ENCODE measurements at places on chromosomes 4 and X.

- DNase-seq: no peak
Observed at GRCh38 chr4:141102367-141102766, 30.9 kb downstream of the RNF150 start.

- no peak for DNase-seq
Observed at GRCh38 chr4:40186665-40187014, 10.2 kb upstream of the RHOH start.

- no peak for DNase-seq
Observed at GRCh38 chrX:13983734-13984133, 46.0 kb downstream of the GEMIN8 start.

- peak; percentile 79 for DNase-seq
Observed at GRCh38 chr4:80173401-80173800, 23.9 kb upstream of the PRDM8 start.

DNA sequence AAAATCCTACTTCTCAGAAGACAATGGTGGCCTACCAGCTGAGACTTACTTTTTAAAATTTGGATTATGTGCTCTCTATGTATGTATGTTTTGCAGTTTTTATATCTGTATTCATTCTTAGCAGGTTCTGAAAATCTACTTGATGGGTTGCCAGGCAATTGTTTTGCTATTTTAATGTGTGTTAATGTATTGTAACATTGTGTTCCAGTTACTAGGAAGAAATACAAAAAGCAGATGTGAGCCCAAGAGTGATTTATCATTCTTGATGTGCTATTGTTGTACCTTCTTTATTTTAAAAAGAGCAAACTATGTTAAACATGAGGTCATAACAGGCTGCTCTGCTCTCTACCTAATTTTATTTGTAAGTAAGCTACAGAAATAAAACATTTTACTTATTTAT, 81.9 kb downstream of the REPS2 start:
- DNase-seq: no peak

DNA sequence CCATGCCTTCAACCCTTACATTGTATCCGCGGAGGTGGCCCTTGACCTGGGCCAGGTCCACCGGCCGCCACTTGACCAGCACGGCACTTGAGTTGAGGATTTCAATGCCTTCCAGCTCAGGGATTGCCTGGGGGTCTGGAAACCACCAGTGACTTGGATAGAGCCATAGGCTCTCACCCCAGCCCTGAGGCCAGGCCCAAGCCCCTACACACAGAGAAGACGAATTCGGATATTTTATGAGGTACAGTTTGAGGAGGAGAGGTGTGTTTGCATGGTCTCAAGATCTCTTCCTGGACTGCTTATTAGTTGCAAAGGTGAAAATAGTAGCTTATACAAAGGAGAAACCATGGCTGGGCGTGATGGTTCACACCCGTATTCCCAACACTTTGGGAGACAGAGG, 20.3 kb downstream of the L1CAM start:
- no peak for DNase-seq

GRCh38 chr4:107951551-107951950, 20.2 kb downstream of the CYP2U1 start:
- DNase-seq: no peak

DNA sequence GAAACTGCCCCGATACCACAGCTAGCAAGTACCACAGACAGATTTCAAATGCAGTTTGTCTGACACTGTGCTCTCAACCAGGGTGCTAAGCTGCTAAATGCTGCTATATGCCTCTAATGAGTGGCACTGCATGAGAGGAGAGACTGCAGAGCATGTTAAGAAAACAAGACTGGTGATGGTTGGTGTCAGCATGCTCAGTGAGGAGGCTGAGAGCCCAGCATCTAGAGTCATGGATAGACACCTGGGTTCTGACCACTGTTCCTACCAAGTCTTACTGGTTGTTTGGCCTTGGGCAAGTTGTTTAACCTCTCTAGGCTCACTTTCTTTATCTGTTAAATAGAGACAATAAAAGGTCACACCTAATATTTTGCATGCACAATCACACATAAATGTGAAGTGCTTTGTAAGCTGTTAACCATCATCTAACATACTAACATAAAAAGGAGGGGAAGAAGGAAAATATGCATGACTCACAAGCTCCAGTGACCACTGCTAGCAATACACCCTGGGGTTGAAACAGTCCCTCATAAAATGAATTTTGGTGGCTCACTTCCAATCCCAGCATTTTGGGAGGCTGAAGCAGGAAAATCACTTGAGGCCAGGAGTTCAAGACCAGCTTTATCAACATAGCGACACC, 20.7 kb downstream of the HHIP start:
- DNase-seq: no peak

- no peak for DNase-seq
Observed at GRCh38 chr4:141348125-141348524, 127.4 kb downstream of the ZNF330 start.

GRCh38 chrX:43656005-43656494, at the start of gene MAOA:
Gene MAOA, plus strand, starts transcription at chrX:43656299. Its CDS starts 43 bp downstream, at chrX:43656342.
- peak; percentile 46 for DNase-seq

DNA sequence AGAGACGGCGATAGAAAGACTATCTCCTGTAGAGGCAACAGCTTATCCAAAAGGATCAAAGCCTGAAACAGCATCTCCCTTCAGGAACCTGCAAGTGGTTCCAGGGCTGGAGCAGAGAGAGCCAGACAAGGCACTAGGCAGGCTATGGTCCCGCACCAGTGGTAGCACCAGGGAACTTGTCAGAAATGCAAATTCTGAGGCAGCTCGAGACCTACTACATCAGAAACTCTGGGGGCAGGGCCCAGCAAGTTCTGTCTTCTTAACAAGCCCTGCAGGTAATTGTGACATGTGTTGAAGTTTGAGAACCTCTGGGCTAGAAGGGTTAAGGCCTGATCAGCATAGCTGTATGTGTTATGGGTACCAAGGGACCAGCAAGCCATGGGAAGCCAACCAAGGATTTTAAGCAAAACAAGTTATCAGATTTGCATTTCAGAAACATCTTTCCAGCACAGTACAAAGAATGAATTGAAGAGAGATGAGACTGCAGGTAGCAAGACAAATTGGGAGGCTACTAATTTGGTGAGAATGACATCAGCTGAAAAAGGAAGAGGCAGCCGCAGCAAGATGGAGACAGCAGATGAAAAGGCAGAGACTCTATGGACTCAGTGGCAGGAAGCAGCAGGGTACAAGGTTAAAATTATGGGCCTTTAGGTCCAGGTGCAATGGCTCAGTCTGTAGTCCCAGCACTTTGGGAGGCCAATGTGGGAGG, 139.7 kb downstream of the TSPAN5 start:
- no peak for DNase-seq

GRCh38 chrX:45513042-45513441, 312.4 kb upstream of the DIPK2B start:
- DNase-seq: no peak

DNA sequence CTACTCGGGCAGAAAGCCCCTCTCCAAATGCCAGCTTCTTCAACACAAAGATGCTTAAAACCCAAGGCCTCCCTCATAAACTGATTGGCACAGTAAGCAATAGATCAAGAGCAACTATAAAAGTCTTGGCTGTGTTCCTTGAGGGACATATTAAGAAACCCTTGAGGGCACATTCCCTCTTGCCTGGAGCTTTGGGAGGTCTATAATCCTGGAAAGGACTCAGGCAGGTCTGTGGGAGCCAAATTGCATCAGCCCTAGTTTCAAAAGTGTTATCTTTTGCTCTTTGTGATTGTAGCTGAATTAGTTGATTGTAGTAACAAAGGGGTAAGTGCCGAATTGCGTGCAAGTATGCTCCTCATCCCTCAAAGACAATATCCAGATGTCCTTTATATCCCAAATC, 18.6 kb upstream of the SETD7 start:
- DNase-seq: no peak

DNA sequence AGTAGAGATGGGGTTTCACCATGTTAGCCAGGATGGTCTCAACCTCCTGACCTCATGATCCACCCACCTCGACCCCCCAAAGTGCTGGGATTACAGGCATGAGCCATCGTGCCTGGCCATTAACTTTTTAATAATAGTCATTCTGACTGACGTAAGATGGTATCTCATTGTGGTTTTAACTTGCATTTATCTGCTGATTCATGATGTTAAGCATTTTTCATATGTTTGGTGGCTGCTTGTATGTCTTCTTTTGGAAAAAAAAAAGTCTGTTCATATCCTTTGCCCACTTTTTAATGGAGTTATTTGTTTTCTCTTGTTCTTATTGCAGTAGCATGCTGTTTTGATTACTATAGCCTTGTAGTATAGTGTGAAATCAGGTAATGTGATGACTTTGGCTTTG, 45.8 kb downstream of the ANXA10 start:
- no peak for DNase-seq

- DNase-seq: peak; percentile 13
Observed at GRCh38 chr4:102390438-102390837, 45.2 kb upstream of the SLC39A8 start.

GRCh38 chr4:182578402-182578801, 335.2 kb downstream of the TENM3 start:
- no peak for DNase-seq

GRCh38 chr4:177356206-177356605, 46.5 kb downstream of the NEIL3 start:
- DNase-seq: no peak

GRCh38 chr4:22688236-22688635, 4.5 kb upstream of the GBA3 start:
- DNase-seq: no peak

GRCh38 chrX:46978341-46979291, 66.4 kb downstream of the JADE3 start:
- peak; percentile 67 for DNase-seq

DNA sequence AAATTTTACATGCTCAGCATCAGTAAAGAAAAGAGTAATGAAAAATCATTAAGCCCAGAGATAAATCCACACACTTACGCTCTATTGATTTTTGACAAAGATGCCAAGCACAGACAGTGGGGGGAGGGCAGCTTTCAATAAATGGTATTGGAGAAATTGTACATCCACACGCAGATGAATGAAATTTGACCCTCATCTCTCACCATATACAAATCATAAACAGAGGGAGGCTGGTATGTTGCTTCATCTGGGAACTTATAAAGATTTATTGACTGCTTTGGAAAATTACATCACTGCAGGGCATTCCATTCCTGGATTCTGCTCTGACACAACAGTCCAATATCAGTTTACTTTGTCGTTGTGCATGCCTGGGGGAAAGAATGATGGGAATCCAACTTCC, 58.4 kb upstream of the XAGE1A start:
- no peak for DNase-seq

DNA sequence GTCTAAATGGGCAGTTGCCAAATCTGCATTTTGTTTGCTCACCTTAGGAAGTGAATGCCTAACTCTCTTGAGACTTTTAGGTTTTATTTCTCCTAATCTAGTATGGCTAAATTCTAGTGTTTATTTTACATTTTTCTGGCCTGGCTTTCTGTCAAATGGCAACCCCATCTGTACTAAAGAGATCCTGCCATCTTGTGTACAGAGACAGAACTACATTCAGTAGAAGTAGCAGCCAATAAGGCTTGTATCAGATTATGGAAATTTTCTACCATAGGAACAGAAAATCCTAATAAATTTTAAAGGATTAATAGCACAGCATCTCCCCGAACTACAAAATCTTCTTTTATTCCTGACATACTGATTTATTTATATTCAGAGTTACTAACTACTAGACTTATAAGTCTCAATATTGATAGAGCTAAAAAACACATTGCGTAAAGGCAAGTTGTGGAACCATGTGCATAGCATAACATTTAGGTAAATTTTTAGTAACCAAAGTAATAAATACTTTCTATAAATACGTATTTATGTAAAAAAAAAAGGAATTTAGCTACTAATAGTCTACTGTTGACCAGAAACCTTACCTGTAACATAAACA, 45.5 kb downstream of the TMEM144 start:
- peak; percentile 6 for DNase-seq

- DNase-seq: peak; percentile 3
Observed at GRCh38 chr4:11765849-11766453, 337.3 kb upstream of the HS3ST1 start.

DNA sequence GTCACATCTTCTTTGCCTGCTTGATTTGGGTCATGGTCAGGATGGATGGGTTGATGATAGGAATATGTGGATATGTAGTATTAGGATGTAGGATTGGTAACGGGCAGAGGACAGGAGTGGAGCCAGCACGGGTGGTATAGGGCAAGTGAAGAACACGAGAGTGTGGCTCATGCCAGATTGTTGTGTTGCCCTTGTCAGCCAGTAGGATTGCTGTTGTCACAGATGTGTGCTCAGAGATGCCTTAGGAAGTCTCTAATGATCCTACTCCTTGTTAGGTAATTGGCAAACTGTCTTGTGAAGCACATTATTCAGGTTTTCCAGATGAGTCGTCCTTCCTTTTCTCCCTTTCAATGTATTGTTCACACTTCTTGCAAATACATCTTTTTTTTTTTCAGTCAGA, 5.5 kb downstream of the ATP10D start:
- DNase-seq: peak; percentile 26

GRCh38 chr4:120304801-120305200, 238.2 kb upstream of the MAD2L1 start:
- DNase-seq: no peak

GRCh38 chr4:102663073-102663472, 97.7 kb downstream of the MANBA start:
- no peak for DNase-seq

- no peak for DNase-seq
Observed at GRCh38 chr4:176641237-176641636, 151.5 kb downstream of the VEGFC start.

- peak; percentile 50 for DNase-seq
Observed at GRCh38 chr4:26887143-26887542, 26.5 kb downstream of the STIM2 start.

DNA sequence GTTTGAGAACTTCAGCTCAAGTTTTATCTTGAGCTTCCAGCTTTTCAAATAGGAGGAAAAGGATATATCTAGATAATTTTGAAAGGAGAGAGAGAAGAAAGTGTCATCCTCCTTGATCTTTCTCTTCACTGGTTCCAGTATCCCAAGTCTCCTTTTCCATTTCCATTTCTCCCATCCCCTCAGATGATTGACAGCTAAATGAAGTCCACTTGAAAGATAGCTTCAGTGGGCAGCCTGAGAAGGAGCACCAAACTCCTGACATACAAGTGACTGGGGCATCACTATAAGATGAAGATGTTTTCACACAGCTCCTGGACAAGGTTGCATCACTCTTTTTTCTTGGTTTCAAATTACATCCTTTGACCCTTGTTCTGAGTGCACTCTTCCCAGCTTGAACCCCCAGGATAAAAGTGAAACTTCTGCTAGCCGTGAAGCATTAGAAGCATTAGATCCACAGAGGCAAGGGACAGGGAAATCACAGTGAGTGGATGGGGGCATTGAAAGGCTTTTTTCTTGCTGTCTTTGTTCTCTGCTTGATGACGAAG, 17.5 kb upstream of the MAGEA10 start:
- no peak for DNase-seq

DNA sequence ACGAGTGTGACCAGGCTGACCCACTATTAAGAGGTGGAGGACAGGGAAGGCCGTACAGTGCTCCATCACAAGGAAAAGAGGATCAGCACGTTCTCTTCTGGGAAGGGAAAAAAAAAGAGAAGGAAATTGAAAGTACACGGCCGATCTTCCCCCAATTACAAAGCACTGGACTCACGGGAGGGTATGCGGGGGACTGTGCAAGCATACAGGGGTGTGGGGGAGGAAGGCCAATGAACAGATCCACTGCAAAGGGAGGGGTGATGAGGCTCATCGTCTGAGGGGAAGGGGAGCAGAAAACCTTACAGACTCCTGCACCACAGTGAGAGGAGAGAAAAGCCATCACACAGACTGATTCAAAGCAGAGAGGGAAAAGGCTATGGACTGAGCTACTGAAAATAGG, 1.1 kb downstream of the ELK1 start:
- DNase-seq: no peak

GRCh38 chr4:95220205-95221175, 328.3 kb downstream of the UNC5C start:
- DNase-seq: no peak

GRCh38 chrX:132068405-132068804, 45.3 kb downstream of the STK26 start:
- DNase-seq: no peak

Measured in CD4-positive, alpha-beta T cell treated with Interleukin-10 for 1 hour (primary cell).